ENCODE measurements at places on chromosomes 5 and 9.

DNA sequence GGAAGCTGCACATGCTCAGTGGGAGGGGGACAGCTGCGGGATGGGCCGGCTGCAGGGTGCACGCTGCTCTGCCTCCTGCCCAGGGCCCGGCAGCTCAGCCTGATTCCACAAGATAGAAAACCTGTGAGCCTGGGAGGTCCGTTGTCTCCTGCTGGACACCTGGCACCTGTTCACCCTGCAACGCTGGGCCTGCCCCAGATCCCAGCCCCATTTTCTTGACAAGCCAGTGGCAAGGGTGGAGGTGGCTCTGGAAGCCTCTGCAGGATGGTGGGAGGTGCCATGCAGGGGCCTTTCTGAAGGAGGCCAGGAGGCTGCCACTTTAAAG lies 68.1 kb upstream of the RNF130 start:
- DNase-seq, result no peak

DNA sequence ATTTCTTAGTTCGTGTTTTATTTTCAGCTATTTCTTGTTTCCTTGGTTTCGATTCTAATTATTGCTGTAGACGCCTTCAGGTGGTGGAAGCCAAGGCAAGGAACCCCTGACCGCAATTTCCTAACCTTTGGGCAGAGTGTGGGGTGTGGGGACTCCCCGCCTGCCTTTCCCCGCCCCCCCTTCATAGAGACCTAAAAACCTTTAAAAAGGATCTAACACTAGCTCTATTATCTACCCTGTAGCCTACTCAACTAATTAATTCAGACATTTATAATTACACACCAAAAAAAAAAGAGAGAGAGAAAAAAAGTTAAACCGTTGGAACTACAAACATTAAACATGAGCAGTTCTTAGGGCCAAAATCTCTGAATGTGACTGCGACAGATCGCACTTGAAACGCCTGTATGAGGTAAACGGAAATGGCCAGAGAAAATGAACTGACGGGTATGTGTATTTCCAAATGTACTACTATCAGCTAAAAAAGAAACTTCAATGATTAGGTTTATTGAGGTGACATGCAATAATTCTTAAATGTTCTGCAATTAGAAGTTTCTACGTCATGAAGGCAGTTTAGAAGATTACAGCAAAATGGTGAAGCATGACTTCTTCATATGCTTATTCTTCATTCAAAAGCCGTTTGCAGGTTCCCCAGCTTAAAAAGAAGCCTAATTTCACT lies 19.0 kb upstream of the FER start:
- DNase-seq, result peak; percentile 52

- DNase-seq, result no peak
These were observed 151.5 kb upstream of the NR3C1 start for GRCh38 chr5:143554918-143555477.

GRCh38 chr5:96317945-96318344 lies 115.1 kb downstream of the PCSK1 start:
- DNase-seq, result no peak

GRCh38 chr9:110334871-110335270 lies 2.8 kb downstream of the TXNDC8 start:
- DNase-seq, result no peak

DNA sequence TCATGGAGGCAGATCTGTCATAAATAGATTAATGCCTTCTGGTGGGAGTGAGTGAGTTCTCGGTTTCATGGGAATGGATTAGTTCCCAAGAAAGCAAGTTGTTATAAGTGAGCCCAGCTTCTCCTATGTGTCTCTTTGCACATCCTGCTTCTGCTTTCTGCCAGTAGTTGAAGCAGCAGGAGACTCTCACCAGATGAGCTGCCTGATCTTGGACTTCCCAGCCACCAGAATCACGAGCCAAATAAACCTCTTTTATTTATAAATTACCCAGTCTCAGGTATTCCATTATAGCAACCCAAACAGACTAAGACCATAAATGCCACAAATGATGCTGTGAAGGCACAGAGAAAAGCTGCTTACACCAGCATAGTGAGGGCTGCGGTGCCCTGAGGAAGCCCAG lies 28.9 kb downstream of the BHMT start:
- no peak for DNase-seq

DNA sequence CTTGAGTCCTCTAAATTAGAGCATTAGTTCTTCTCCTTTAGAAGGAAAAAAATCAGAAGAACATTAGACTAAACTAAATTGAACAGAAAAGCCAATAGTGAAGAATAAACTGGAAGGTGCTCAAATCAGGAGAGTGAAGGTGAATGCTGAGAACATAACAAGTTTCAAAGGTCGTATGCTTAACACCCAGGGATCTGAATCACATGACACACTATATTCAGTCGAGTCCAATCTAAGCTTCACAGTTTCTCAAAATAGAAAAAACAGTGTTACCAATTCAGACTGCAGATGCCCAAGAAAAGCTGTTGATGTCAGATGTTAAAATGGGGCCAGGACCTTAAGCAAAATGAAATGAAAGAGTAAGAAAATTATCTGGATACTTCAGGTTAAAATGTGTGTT lies 614.5 kb downstream of the EFNA5 start:
- no peak for DNase-seq

DNA sequence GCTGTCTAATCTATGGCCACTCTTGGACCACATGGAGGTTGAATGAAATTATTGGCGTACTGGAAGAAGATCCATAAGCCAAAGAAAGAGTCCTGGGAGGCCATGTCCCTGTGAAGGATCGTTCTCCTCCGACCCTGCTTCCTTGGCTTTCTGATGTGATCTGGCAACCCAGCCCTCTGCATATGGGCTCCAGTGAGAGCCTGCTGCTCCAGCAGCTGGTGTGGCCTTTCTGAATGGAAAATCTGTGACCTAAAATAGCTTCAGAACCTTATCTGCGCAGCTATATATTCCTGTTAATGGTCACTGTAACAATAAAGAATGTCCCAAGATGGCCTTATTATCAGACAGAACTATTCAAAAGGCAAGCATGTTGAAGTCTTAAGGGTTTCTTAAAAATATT lies 40.2 kb upstream of the PHF2 start:
- no peak for DNase-seq

DNA sequence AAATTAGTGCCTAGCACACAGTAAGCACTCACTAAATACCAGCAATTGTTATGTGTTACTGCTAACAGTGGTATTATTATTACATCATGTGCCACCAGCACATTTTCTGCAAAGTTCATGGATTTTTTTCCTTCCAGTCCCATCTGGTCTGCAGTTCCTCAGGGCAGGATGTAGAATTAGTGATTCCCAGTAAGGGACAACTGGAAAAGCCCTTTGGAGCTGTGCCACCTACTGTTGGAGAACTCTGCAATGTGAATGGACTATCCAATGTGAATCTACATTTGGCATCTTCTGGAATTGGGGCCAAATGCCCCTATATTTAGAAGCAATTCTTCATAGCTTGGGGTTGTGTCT lies 154.0 kb downstream of the CDH6 start:
- DNase-seq, result no peak

- DNase-seq, result no peak
These were observed 789 bp downstream of the SEMA6A start for GRCh38 chr5:116573702-116574366.

DNA sequence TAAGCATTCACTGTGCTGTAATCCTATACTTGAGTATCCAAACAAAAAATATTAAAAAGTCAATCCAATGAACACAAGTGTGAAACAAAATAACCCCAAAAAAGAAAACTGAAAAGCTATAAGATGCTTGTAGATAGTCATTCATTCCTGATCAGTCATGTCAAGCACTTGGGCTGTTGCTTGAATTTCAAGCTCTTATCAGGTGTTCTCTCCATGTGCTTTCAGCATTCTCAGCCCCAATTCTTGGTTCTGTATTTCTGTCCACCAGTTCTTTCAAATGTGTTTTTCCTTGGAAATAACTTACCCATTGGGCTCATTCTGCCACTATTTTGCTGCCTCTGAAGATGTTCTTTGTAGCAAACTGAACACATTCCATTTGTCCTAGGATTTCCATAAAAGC lies 4.7 kb downstream of the ZFAND5 start:
- no peak for DNase-seq

- DNase-seq, result no peak
These were observed 620.6 kb upstream of the DAB2 start for GRCh38 chr5:40045429-40045828.

GRCh38 chr5:69450116-69450515 lies 35.2 kb downstream of the MARVELD2 start:
- no peak for DNase-seq

GRCh38 chr9:76657265-76657664 lies 107.0 kb upstream of the PCA3 start:
- no peak for DNase-seq

DNA sequence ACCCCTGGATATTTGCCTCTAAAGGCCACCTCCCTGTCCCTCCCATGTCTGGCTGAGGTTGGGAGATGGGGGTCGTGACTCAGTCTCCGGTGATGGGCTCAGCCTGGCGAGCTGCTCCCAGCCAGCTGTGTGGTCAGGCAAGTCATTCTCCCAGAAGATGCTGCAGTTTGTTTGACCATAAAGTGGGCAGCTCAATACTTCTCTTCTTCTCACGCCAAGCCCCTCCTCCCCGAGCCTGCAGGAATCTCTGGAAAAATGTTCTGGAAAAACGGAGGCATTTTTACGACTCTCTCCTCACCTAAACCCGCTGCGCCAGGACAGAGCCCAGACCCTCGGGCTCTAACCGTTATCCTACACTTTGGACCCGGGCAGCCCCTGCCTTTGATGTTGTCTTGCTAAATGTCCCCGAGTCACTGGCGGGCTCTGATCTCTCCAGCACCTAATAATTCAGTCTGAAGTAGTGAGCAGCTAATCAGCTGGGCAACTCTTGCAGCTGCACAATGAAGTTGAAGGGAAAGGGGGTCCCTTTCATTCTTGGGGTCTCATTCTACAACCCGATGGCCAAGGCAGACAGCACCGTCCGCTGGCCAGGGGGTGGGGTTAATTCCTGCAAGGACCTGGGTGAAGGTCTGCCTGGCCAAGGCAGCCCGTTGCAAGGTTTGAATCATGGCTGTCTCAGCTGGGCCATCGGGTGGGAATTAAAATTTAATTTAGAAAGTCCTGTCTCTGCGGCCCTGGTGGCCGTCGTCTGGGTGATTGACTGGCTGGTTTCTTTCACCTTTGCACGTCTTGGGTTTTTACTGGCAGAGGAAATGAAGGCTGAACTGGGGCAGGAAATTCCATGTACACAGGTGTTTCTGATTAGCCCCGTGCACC lies 12.3 kb downstream of the DCANP1 start:
- DNase-seq, result no peak

DNA sequence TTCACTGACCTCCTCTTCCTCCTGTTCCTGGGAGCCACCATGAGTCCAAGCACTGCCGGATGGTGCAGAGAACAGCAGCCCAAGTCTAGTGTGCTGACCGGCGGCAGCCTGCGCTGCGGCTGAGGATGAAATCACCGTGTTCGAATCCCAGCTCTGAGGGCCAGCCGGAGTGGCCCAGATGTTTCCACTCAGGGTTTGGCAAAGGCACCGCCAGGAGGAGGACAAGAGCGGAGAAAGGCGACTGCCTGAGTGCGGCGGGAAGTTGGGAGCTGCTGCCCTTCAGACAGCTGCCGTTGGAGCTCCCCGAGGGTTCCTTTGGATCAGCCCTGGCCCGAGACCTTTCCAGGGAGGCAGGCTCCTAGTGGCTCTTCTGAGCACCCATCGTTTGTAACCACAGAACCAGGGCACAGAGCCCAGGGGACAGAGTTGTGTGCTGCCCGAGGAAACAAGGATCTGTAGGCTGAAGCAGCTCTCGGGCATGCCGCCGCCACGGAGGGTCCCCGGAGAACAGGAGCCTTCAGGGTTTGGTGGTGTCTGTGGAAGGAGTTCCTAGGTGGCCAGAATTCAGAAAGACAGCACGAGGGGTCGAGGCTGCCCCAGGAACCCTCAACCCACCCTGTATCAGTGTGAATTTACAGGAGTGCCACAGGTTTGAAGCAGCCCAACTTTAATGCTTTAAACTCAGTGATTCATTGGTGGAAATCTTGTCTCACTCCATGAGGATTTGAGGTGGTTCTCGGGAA lies 115.6 kb upstream of the COL5A1 start:
- no peak for DNase-seq

DNA sequence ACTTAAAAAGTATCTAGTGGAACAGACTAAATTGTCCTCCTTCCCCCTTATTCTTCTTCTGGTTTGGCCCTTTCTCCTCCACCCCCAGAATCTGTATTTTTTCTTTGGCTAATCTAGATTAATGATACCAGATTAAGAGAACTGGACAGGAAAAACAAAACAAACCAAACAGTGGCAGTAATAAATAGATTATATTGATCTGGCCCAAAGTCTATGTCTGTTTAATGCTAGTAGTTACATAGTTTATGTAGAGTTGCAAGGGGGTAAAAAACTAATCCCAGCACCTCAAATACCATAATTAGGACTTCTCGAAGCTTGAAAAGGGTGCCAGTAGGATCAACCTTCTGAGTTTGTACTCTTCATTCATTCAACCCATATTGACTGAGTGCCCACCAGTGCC lies 104.5 kb downstream of the ARL15 start:
- DNase-seq, result no peak

DNA sequence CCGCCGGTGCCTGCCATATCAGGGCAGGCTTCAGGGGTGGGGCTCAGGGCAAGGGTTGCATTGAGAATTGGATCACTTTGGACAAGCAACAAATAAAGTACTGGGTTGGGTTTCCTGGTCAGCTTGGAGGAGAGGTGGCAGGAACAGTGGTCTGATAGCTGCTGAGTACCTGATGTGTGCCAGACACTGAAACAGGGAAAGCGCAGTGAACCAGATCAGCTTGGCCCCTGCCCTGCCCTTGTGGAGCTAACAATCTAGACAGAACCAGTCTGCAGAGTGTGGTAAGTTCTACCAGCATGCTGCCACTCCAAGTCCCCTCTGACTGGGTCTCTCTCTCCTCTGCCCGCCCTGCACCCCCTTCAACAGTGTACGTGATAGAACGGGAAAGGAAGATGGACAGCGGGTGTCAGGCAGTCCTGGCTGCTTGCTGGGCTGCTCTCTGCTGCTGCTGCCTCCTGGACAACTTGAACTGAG lies 53.4 kb downstream of the CYSTM1 start:
- DNase-seq, result no peak

DNA sequence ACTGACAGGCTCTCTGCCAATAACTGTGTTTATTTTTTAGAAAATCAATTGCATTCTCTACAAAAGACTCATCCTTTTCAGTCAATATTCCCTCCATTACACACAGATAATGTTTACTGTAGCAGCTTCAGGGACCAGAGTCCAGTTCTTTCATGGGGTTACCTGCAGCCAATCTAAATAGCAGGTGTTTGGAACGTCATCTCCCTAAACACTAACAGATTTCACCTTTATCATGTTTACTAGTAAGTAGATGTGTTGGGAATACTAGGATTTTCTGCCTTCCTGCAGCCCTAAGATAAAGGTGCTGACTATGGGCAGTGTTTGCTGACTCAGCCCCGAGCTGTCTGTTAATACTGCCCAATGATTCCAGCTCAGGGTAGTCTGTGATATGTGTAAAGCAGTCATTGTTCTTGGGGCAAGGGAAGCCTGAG lies 447.0 kb downstream of the KIF4B start:
- no peak for DNase-seq

DNA sequence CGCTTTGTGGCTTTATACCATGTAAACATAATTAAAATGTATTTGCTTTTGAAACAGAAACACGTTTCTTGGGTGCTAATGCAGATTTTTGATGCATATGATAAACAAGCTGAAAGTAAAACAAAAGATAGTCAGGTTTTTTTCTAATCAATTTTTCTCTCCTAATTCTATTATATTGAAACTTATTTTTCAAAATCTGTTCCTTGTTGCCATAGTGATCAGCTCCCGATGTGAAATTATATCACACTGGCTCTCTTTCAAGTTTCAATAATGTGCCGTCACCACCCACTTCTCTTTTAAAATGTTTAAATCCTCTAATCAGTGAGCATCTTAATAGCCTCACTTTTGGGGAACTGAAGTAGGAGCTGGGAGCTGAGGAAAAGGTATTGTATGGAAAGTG lies 36.4 kb upstream of the DAPK1 start:
- no peak for DNase-seq

All from stimulated activated CD8-positive, alpha-beta memory T cell treated with anti-CD3 and anti-CD28 coated beads, Interleukin-7, amount 100 ng/mL, for 4 hours (primary cell).